BJ (cell line): ENCODE measurements at places on chromosomes 7 and 10. TPM values are rescaled to one million over a fixed set of nuclear protein-coding genes. Genes with fewer than 3 reads are reported as not detected.

The LFNG gene
- 2.0 and 3.1 TPM in 2 replicates for polyA plus RNA-seq

GRCh38 chr10:11395581-11396310 lies 215.7 kb downstream of the USP6NL start:
- DNase-seq = no peak

DNA sequence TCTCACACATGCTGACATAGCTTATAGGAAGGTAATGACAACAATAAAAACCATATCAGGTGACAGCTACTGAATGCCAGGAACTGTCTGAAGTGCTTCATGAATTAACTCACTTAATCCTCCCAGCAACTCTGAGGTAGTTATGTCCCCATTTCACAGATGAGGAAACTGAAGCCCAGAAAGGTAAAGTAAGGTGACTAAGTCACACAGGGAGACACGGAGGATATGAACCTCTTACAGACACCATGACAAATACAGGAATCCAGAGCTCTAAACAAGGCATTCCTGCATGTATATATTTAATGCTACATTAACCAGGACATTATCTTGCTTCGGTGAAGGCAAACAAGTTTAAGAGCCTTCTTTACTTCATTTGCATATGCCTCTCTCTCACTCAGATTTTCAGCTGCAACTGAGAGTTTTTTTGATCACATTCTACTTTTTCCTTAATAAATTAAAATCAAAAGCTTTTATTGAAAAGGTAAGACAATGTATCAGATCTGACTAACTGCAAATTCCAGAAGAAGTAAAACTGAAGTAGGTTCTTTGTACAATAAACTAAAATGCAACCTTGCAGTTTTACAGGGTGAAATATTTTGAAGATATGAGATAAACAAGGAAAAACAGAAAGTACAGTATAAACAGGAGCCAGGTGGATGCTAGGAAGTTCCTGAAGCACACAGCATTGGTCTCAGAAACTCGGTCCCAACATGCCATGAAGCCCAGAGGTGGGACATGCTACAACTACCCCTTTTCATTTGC lies 79.5 kb downstream of the SGMS1 start:
- DNase-seq = no peak

- no peak for DNase-seq
Observed at GRCh38 chr7:124457841-124458240, 307.8 kb downstream of the GPR37 start.

- no peak for DNase-seq
Observed at GRCh38 chr10:87935290-87936141, 72.1 kb downstream of the PTEN start.
